Renal cortical epithelial cell (primary cell): ENCODE measurements at places on chromosomes 2 and 18.

DNA sequence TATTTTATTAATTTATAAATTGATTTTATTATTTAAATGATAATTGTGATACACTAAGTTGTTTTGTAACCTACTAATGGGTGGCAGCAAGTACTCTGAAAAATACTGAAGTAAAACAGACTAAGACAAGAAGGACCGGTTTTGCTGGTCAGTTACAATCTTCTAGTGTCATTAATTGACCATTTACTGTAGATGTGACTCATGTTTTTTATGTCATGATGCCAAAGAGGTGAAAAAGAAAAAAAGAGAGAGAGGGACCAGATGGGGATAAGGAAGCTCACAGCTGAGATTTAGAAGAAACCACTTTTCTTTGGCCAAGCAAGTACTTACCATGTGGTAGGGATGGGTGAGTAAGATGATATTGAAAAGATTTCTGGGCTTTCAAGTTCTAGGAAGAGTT is 955.8 kb upstream of the LRRTM1 start:
- peak; percentile 60 for DNase-seq

DNA sequence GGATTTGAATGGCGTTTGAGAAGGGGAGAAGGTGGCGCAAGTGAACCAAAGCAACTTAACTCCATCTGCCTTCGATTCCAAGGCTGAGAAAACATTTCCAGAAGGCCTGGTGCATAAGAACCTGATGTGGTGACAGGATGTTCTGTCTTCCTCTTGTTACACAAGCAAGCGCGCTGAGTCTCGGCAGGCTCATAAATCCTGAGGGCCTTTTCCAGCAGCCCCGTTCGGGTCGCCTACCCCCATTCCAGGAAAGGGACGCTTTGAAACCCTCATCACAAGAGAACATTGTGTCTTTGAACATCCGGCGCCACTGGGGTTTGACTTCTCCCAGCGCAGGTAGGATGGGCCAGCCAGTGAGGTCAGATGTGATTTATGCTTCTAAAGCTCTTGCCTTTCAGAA is 403.5 kb downstream of the SETBP1 start:
- no peak for DNase-seq

- no peak for DNase-seq
Observed at GRCh38 chr18:69789794-69790193, 157.9 kb downstream of the CD226 start.

GRCh38 chr2:127106991-127107621 is at the start of gene BIN1:
BIN1 (minus strand) TSS chr2:127107154; CDS start chr2:127106943, 211 bp downstream.
- peak; percentile 88 for DNase-seq

DNA sequence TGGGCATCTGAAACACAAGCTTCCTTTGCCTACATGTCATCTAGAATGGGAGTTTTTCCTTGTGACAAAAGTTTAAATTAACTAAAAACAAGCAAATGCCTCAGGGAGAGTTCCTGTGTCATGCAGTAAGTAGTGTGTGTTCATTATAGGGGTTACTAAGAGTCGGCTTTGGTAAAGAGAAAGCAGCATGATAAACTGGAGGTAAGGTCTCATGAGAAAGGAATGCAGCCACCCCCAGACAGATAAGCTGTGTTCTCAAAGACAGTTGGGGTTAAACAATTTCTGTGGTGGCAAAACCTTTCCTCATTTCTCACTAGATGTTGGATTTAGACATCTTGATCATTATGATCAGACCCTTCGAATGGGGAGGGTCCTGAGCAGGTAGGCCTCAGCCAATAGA is 129.7 kb downstream of the MAP4K4 start:
- DNase-seq, result peak; percentile 94
